ENCODE measurements at places on chromosomes 5 and 9.

GRCh38 chr9:70772601-70773000 lies 348.8 kb downstream of the TRPM3 start:
- no peak for DNase-seq

DNA sequence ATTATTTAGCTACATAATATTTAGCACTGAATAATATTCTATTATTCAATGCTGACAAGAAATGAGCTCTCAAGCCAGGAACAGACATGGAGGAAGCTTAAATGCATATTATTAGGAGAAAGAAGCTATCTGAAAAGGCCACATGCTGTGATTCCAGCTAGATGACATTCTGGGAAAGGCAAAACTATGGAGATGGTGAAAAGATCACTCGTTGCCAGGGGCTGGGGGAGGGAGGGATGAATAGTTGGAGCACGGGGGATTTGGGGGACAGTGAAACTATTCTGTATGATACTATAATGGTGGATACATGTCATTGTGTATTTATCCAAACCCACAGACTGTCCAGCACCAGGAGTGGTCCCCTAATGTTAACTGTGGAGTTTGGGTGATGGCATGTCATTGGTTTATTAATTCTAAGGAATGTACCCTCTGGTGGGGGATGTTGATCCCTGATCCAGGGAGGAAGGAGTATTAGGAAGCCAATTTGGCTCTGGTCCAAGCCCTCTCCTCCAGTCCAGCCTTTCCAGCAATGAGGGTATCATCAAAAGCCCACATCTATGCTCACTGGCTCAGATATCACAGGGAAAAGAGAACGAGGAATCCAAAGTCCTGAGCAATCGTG lies 162.5 kb downstream of the COL23A1 start:
- DNase-seq, result no peak

DNA sequence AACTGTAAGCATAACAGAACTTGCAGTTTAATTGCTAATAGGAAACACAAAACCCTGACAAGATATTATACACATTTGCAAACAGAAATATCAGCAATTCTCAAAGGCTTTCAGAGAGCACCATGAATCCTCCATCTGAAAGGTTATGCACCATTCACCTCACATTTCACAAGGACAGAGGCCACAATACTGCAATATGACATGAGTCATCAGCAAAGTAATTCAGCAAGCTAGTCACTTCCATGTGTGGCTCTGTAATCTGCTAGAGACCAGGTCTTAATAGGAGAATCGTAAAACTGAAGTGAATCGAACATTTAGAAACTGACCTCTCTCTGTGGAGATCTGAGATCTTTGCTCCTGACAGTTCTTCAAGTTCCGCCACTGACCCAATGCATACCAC lies 28.3 kb downstream of the IARS1 start:
- DNase-seq, result no peak

GRCh38 chr9:19527663-19528062 lies 118.9 kb downstream of the ACER2 start:
- DNase-seq, result no peak

GRCh38 chr5:139094154-139095131 lies 103.7 kb downstream of the SIL1 start:
- no peak for DNase-seq

DNA sequence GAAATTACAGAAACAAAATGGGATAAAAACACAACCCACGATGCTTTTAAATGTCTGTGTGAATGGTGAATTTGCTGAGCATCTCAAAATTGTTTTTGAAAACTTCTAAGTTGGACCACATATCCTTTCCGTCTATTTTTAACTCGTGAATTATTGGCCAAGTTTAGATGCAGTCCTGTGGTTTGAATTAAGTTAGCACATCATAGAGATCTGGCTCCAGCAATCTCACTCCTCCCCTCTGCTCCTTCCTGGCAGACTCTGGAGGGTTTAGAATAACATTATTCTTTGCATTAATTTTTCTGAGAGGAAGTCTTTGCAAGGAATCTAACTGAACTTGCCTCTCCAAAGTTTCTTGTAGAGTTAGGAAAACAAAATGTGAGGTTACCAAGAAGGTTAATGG lies 14.5 kb upstream of the ANKRD55 start:
- DNase-seq, result no peak

DNA sequence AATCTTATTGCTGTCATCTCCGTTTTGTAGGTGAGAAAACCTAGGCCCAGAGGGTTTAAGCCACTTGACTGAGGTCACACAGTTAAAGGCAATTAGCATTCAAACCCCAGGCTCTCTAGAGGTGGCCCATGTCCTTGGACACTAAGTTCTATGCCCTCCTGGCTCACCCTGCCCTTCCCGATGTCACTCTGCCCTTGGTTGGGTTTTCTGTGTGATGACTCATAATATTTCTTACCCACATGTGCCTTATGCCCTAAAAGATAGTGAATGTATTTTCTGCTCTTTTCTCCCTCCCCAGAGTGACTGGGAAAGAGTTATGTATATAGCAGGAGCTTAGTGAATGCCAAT lies 174.5 kb upstream of the PITX1 start:
- no peak for DNase-seq

- no peak for DNase-seq
Observed at GRCh38 chr5:132749506-132749905, 2.3 kb downstream of the CCNI2 start.

- no peak for DNase-seq
Observed at GRCh38 chr5:127612441-127613141, 36.3 kb upstream of the CTXN3 start.

- DNase-seq, result no peak
Observed at GRCh38 chr5:35009657-35010056, 38.1 kb downstream of the AGXT2 start.

DNA sequence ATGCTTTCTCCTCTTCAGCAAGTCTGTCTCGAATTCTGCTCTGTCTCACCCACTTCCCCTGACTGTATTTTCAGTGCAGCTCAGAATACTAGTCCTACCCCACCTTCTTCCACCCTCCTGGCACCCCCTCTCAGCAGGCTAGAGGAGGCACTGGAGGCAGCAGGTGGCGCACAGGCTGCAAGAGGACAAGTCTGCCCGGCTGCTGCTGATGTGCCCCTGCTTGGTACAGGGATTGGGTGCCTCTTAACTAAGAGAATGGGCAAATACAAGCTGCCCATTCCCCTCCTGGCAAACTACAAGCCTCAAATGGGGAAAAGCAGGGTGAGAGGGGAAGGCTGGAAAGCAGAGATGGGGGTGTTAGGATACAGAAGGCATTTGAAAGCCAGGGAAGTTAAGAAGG lies 5.1 kb downstream of the TLN1 start:
- DNase-seq, result peak; percentile 31

GRCh38 chr9:38689678-38690077 lies 30.3 kb downstream of the FAM240B start:
- DNase-seq, result no peak

DNA sequence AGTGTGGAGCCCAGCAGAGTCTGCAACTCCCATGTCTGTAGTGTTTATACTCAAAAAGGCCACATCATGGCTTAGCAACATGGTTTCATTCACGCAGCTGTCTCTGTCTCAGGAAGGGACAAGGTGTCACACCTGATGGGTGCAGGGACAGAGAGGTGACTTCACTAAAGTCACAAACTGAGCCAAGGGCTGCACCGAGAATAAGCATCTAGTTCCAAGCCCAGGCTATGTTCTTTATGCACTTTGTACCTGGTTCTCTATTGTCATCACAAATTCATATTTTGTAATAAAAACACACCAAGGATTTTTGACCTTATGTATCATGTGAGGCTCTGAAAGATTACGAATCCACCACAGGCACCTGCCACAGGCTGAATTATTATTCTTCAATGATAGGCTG lies 64.9 kb upstream of the STK32A start:
- DNase-seq, result no peak

DNA sequence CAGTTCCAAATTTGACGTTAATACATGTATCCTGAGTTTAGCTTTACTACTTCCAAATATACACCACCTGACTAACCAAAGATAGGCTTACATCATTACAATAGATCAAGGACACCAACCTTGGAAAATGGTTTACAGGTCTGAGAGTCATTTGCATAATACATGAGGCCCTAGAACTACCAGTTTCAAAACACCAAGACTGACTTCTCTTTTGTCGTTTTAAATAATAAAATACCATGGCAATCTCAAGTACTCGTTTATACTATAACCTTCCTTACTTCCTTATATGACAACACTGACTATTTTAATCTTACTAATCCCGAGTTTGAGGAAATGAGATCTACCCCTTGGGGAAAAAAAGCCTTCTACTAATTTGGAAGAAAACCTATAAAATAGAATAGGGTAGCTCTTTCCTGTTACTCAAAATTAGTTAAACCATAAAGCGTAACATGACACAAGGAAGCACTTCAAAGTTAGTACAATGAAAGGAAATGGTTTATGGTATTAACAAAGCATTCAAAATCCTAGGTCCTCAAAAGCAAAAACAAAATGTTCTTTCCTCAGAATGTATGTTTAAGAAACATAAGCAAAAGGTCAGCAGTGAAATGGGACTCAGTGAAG lies 42.1 kb downstream of the UBQLN1 start:
- no peak for DNase-seq

DNA sequence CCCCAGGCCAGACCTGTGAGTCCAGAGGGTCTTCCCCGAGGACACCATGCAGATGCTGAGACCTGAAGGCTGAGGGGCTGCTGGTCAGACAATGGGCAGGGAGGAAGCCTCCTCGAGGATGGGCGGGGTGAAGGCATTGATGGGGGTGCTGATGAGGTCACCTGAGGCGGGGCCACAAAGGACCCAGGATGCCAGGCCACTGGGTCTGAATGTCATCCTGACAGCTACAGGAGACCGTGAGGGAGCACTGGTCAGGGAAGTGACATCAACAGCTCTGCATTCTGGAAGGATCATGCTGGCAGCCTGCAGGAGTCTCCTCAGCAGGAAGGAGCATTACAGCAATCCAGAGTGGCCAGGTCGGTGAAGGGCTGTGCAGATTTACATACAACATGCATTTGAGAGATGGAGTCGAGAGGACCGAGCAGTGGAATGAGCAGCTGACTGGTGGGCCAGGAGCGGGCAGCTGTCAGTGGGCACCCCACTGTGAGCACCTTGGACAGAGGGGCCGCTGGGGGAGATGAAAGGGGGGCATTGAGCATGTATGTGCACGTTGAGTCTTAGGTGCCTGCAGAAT lies 77.7 kb upstream of the ADAMTS2 start:
- no peak for DNase-seq

- no peak for DNase-seq
Observed at GRCh38 chr9:18404434-18405029, 69.4 kb upstream of the ADAMTSL1 start.

DNA sequence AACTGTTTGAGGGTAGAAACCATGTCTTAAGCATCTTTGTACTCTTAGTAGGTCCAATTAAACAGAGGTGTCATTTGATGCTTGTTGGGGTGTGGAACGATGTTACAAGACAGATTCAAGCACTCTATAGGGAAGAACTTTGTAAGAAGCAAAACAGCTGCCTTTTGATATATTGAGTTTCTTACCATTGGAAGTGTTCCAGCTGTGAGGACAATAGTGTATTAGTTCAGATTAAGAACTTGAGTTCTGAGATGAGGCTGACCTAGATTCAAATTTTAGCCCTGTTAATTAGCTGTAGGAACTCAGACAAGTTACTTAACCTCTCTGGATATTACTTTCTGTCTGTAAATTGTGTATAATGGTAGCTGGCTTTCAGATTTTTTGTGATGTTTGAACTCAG lies 19.6 kb upstream of the ZNF462 start:
- DNase-seq, result no peak

GRCh38 chr5:122772446-122772845 lies 2.4 kb upstream of the SNX2 start:
- DNase-seq, result no peak

DNA sequence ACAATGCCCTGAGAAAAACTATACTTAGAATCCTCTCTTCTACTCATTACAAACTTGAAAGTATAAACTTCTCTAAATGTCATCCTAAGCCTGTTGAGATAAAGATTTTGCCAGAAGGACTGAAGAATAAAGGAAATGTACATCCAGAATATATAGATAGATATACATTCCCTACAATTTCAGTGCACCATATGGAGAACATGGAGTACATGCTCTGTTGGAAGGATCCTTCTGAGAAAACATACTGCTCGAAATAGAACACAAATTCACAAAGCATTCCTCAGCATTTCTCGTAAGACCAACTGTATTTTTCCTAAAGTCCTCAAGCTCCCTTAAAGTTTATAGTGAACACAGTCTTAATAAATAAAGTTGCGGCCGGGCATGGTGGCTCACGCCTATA lies 69.7 kb upstream of the RASA1 start:
- no peak for DNase-seq

DNA sequence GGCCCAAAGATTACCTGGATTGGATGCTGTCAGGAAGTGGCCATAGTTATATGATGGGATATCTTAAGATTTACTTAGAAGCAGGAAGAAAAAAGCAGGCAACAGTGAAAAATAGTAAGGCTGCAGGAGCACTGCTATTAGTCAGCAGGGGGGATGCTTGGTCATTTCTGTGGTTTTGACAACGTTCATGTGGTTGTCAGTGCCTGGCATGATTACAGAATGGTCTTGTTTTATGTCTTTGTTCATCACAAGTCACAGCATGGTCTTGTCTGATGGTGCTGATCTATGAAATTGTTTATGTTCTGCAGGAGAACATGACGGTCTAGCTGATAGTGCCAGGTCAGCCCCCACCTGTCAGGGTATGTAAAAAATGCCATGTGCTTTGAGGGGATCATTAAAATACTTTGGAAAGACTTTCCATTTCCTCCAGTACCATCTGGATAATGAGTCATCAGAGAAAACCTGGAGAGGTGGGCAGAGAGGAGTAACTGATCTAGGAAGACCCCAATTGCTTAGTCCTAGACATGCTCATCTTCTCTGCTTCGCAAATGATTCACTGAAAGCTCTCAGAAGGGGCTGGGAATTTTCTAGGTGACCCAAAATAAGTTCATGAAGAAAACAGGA lies 48.5 kb downstream of the PLGRKT start:
- DNase-seq, result no peak

GRCh38 chr9:125649315-125649714 lies 57.7 kb downstream of the MAPKAP1 start:
- no peak for DNase-seq

DNA sequence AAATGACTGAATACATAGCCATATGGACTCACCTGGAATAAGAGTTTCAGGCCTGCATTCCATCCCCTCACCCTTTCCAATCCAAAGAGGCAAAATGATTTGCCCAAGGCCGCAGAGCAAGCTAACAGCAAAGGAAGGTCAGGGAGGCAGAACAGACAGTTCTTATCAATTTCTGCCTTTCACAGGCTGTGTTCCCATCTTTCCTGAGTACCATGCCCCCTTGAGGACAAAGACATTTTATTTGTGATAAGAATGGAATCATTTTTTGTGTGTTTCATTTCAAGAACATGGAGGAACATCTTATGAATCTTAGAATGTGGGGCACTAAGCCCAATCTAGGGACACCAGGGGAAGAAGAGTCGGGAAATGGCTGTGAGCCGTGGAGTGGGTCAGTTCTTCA lies 13.9 kb downstream of the LHFPL2 start:
- DNase-seq, result no peak

- no peak for DNase-seq
Observed at GRCh38 chr5:80119372-80119771, 84.2 kb downstream of the THBS4 start.

DNA sequence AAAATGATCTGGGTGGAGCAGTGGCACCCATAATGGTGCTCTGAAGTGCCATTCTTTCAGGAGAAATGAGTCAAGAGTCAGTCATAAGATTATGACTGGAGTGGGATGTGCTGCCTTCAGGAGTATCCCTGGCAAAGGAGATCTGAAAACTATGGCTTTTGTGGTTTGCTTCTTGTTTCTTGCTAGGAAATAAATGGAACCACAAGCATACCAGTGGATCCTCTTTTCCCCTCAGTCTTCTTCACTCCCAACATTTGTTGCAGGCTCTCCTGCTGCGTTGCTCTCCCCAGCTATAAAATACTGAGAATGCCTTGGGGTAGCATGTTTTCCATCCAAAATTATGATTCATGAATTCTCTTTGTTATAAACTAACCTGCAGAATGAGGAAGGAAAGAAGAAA lies 199.1 kb downstream of the NNT start:
- no peak for DNase-seq

Measured in activated B cell treated with CpG ODN at 0.5 μM for 24 hours (primary cell).